ENCODE measurements at places on chromosomes 4 and X. TPM values are rescaled to one million over a fixed set of nuclear protein-coding genes. Genes with fewer than 3 reads are reported as not detected.

The TRO gene
- total RNA-seq = 3.7 TPM

The DTHD1 gene
- 0.10 TPM for total RNA-seq

The BMP3 gene
- 0.08 TPM for total RNA-seq

The SYTL4 gene
- 5.8 TPM for total RNA-seq

The PPARGC1A gene
- 180 TPM for total RNA-seq

The TFE3 gene
- total RNA-seq = 34.5 TPM

The SEC24D gene
- 23.6 TPM for total RNA-seq

DNA sequence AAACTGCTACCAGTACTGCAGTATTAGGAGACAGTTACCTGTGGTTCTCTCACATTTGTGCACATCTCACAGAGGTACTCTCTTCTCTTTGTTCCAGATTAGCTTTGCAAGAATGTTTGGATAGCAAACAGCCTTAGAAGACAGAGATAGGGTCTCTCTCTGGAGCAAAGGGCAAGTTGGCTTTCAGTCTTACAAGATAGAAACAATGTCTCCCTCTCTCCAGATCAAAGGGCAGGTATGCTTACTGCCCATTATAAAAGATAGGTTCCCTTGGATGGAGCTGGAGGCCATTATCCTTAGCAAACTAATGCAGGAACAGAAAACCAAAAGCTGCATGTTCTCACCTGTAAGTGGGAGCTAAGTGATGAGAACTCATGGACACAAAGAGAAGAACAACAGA is 50.2 kb upstream of the KIT start:
- no peak for DNase-seq

GRCh38 chrX:30892591-30892990 is 3.5 kb upstream of the TAB3 start:
- no peak for DNase-seq

DNA sequence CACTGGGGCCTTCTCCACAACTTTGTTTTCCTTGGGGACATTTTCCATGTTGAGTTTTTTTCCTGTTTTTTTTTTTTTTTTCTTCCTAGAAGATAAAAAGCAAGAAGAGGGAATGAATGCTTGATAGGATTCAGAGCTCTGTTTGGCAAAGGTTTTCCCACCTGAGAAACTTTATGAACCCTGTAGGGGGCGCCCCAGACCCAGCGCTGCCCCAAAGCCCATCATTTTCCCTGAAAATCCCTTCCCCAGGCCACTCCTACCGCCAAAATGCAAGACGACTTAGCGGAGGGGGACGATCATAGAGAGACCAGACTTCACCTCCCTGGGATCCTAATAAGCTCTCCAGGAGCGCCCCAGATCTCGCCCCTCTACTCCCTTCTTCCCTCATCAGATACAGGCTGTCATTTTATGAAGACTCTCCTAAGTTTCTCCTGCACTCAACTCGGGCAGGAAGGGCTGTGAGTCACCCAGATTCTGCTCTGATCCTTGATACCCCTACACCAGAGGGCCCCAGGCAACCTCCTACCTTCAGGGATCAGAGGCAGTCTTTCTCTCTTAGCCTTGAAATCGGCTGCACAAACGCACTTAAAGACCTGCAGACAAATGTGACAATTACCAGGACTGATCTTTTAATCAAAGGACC is 1.4 kb downstream of the BEX5 start:
- DNase-seq = no peak

GRCh38 chr4:11263208-11263607 is 165.5 kb downstream of the HS3ST1 start:
- DNase-seq = no peak

GRCh38 chrX:110428144-110428543 is 69.5 kb downstream of the RTL9 start:
- no peak for DNase-seq

DNA sequence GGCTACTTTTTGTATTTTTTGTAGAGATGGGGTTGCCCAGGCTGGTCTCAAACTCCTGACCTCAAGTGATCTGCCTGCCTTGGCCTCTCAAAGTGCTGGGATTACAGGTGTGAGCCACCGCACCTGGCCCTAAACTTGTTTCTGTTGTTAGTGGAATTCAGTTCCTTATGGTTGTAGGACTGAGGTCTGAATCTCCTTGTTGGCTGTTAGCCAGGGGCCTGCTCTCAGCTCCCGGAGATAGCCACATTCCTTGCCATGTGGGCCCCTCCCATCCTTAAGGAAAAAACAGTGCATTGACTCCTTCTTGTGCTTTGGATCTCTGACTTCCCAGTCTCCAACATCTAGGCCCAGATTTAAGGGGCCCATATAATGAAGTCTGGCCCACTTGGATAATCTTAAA is 49.4 kb upstream of the NYX start:
- DNase-seq = no peak

DNA sequence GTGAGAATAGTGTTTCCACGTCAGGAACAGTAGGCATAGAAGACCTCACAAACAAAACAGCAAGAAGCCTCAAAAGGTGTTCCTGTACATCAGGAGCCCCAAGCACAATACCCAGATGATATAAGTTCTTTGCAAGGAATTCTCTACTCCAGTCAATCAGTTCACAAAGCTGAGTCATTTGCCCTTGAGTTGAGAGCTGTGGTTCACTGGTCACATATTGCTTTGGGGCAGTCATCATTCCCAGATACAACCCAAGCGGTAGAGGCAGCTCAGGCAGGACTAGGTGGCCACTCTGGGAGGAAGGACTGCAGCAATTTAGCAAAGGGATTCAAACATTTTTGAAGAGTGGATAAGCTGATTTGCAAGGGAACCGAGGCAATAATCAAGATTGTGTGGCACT is 551.5 kb upstream of the ZFP42 start:
- no peak for DNase-seq

GRCh38 chr4:142696334-142697122 is 149.6 kb downstream of the INPP4B start:
- DNase-seq = no peak

DNA sequence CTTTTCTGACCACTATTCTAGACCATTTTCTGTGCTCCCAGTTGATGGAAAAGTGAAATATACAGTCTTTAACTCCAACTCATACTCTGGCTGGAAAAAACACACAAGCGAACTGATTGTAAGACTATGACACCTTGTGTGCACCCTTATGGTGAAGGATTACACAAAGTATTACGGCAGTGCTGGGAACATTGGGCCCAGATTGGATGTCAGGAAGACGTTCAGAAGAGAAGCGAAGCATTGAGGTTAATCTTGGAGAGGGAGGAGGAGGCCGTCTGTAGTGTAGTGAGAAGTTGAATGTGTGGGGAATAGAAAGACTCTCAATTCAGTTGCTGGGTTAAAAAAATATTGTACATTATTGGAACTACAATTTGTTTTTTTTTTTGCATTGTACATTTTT is 50.0 kb downstream of the GRIA2 start:
- no peak for DNase-seq

DNA sequence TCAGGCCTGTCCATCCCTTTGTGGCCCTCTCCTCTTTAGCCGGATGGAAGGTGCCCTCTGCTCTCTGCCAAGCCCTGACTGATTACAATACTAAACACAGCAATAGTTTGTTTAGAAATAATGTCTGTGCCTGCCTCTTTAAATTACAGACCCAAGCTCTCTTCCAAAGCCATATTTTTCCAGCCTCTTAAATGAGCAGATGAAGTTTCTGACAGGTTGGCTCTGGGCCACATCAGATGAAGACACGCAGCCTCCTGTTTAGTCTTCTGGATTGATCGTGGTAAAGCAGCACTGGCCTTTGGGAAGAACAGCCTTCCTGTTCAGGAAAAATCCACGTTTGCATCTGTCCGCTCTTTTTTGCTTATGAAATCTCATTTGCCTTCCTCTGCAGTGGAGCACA is 133.6 kb downstream of the CPE start:
- DNase-seq = no peak

- DNase-seq = no peak
Measured at GRCh38 chrX:3648084-3648483, 65.4 kb downstream of the PRKX start.

DNA sequence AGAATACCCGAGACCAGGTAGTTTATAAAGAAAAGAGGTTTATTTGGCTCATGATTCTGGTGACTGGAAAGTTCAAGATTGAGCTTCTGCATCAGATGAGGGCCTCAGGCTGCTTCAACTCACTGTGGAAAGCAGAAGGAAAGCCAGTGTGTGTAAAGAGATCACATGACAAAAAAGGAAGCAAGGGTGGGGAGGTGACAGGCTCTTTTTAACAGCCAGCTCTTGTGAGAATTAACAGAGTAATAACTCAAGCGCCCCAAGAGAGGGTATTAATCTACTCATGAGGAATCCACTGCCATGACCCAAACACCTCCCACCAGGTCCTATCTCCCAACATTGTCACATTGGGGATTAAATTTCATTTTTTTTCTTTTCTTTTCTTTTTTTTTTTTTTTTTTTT is 6.3 kb upstream of the YIPF6 start:
- DNase-seq = no peak

- DNase-seq = no peak
Measured at GRCh38 chr4:74474345-74475090, 29.6 kb downstream of the AREG start.

DNA sequence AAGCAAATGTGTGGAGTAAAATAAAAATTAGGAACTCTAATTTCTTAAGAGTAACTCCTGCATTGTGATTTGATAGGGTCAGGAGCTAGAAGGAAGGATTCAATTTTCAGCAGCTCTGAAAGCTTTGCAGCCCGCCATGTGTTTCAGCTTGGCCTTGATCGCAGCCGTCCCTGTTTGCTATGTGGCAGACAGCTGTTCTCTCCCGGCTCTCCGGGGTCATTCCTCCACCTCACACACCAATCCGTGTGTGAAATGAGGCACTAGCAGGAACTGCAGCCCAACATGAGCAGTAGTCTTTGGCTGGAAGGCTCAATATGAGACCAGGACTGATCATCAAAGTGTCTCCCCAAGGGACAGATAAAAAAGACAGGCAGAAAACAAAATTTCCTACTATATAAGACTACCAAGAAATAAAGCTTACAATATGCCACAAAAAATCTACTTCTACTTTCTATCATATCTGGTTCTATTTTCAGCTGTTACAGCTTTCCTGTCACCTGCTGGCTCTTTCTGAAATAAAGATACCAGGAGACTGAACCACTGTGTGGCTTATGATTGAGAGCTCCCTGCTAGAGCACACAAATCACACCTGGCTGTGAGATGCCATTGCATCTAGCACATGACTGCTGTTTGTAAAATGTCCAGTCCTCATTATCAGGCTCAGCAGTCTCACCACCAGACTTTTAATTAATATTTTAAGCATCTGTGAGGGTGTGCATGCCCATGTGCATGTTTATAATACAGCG is 44.1 kb upstream of the SEC24B start:
- no peak for DNase-seq

- DNase-seq = peak; percentile 57
Measured at GRCh38 chr4:1072830-1073446, 40.4 kb downstream of the RNF212 start.

DNA sequence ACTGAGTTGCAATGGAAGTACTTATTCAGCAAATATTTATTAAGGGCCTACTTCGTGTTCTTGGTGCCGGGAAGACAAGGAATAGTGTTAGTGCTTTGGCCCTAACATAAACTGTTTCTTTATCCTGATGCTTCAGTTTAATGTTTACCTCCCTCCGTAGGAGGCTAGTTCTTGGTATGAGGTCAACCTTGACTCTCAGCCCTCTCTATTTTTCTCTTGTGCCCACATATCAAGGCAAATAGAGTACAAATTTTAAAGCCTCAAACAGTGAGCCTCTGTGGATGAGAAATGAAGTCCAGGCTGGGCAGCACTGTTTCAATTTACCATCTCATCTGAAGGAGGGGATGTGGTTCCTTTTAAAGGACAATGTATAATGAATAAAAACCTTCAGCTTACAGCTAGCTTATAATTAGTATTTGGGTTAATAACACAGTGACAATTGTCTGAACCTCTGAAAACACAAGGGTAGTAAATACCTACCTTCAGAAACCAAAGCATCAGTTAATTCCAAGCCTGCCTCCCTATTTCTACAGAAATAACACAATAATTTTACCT is 68.5 kb downstream of the SH3RF1 start:
- DNase-seq = no peak

DNA sequence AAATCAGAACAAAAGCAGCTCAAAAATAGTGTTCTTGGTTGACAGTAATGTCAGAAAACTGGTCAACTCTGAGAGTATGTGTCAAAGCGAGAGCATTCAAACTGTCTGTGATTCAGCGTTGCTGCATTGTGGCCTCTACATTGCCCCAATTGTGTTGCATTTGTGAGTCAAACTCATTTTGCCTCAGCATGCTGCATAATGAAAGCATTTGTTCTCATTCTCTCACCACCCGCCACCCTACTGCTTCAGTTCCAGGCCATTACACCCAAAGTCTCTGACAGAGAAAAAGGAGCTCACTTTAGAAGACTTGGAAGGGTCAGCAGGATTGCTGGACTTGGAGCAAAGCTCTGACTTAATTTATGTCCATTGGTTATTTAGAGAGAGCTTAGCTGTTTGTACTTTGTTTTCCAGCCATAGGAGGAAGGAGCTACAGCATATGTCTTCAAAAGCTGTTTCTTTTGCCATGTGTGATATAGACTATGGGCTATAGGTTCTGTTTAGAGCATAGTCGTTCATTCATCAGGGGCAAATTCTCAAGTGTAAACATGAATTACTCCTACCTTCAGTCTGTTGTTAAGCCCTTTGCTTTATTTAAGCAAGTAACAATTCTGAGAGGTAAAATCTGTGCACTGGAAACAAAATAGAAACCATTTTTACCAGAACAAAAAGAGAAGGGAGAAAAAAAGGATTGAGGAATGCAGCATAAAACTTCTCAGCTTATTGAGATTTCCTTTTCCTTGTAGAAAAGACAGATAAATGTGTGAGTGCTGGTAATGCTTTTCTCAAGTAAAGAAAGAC is 153.4 kb upstream of the ANK2 start:
- no peak for DNase-seq

DNA sequence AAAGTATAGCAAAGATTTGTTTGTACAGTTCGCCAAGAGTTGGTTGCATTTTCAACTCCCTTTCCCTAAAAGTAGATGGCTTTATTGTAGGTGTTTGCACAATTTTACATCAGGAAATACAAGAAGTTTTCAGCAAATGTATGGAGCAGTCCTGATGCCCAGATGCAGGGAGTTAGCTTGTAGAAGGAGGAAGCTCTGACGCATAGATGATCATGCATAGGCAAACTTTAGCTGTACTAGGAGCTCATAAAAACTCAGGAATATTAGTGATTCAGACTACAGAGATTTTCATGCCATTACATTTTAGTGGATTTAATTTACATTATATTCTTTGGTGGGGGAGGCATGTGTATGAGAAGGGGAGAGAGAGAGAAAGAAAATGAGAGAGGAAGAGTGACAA is 62.9 kb downstream of the TMPRSS11D start:
- no peak for DNase-seq
